Stimulated activated CD4-positive, alpha-beta T cell treated with anti-CD3 and anti-CD28 coated beads, Interleukin-12 subunit alpha, Interleukin-12 subunit beta, amount 100 ng/mL, for 4 hours (primary cell): ENCODE measurements at places on chromosomes 3 and 15.

GRCh38 chr3:134081211-134081610, 51.5 kb upstream of the SLCO2A1 start:
- DNase-seq, result no peak

DNA sequence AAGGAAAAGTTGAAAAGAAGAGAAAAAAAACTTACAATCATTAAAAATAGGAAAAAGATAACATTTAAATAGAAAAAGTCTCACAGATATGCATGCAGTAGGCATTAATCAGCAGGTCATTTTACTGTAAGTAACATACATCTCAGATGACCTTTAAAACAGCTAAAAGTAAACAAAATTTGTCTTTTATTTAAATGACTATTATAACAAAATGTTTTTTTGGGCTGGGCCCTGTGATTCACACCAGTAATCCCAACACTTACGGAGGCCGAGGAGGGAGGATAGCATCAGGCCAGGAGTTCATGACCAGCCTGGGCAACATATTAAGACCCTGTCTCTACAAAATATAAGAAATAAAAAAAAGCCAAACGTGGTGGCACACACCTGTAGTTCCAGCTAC, 14.7 kb downstream of the IQGAP1 start:
- DNase-seq, result no peak

DNA sequence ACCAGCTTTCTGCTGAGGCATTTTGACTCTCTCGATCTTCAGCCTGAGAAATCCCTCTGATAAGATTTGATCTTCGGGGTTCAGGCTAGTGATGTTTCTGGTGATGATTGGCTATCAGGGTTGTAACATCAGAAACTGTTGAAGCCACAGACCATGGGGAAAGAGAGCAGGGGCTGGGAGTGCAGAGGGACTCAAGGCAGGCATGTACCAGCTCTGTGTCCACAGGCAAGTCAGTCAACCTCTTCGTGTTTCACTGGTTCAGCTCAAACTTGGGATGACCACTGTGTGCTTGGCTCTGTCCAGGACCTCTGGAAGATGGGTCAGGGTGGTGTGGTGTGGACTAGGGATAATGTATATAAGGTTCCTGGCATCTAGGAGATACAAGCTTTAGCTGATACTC, 116.5 kb downstream of the EEFSEC start:
- DNase-seq, result no peak

DNA sequence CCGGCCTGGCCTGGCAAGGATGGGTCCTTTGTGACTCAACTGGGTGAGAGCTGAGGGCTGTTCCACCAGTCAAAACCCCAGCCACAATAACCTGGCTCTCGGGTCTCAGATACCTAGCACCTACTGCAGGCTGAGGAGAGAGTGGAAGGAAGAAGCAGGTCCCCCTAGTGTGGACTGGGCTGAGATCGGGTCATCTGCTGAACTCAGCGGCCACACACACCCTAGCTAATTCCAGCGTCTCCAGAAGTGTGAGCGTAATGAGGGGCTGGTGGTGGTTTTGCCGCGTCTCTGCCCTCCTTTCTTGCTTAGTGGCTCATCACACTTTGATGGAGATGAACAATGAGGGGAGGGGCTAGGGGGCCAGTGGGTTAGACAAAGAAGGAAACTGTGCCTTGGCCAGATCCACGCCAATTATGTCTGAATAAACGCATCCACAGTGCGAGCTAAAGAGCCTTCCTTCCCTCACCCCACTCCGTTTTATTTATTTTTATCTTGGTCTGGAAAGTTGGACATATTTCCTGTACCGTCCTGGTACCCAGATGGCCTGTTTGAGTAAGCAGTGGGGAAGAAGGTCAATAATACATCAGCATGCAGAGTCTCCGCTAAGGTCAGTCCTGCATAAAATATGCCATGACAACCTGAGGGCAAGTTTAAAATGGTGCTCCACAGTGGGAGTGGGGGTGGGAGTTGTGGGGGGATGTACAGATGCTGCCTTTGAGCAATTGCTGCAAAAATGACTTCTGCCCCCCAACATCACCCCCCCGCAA, 370.0 kb downstream of the WDR72 start:
- no peak for DNase-seq

GRCh38 chr15:82538961-82539690, 1.1 kb downstream of the RPS17 start:
- peak; percentile 38 for DNase-seq

DNA sequence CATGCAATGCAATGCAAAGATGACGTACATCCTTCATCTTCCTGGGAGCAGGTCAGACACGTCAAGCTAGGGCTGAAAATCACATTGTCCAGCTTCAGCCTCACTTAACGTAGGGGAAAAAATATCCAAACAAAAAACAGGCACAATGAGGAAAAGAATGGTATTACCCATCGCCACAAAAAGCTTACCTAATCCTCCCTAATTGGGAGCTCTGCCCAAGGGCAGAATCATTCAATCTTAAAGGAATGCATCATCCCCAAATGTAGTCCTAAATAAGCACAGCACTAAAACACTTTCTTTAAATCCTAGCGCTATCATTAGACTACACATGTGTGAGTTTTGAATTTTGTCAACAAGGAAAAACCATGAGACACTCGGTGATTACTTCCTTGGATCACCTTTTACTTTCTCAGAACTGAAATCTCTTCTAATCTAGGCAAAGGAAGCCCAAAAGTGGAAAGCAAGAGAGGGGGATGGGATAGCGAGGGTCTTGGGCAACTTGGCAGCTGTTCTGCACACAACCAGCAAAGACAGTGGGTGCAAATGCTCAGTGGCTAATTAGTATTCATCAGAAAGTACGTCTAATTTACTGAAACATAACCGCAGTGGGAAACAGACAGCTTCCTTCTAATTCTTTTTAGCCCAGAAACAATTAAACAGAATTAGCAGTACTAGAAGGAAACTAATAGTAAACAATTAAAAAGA, 87.4 kb downstream of the ADAMTS9 start:
- no peak for DNase-seq

DNA sequence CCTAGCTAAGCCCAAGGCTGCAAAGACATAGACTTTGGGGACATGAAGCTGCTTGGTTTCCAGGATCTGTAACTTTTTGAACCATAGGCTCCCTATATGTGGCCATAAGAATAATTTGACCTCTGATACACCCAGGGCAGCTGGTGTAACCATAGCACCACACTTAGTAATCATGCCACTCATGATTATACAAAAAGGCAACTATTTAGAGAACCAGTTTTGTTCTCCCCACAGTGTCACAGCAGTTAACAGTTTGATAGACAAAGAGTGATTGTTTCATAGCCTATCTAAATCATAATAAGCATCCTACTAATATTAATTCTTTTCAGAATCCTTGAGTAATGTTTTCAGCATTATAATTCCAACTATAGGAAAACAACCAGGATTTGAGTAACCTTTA, 334.9 kb downstream of the NEK10 start:
- DNase-seq, result no peak

DNA sequence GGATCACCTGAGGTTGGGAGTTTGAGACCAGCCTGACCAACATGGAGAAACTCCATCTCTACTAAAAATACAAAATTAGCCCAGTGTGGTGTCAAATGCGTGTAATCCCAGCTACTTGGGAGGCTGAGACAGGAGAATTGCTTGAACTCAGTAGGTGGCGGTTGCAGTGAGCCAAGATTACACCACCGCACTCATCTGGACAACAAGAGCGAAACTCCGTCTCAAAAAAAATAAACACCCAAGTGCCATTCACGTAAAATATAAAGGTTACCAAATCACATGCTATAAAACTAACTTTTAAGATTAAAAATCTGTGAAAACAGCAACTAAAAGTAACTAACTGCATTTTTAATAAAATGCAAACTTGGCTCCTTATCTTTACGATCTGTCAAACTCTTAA, 8.9 kb downstream of the TRIM59 start:
- DNase-seq, result no peak

DNA sequence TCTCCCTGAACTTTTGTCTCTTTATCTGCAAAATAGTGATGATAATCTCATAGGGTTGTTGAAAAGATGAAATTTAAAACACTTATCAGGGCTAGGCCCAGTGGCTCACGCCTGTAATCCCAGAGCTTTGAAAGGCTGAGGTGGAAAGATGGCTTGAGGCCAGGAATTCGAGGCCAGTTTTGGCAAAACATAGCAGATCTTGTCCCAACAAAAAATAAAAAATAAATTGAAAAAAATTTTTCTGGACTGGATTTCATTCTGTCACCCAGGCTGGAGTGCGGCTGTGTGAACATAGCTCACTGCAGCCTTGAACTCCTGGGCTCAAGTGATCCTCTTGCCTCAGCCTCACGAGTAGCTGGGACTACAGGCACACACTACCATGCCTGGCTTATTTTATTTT, 29.6 kb downstream of the LMLN start:
- no peak for DNase-seq

DNA sequence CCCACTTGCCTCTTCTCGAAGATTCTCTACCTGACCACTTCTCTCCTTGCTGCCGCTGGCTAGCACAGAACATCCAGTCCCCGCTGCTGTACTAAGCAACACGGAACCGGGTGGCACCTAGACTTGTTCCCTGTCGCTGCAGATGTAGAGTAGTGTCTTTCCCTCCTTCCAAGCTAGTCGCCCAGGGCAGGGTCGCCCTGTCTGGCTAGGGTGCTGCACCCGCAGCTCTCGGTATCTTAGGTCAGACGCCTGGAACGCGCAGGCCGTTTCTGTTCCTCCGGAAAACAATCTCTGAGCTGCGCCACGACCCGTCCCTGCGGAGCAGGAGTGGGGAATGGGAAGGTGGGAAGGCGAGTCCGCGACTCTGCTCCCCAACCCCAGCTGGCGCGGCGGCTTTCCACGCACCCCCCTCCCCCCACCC, 758 bp upstream of the SNX33 start:
- no peak for DNase-seq
